CD4-positive, alpha-beta T cell treated with Interleukin-2 at 100 ng/mL for 4 hours (primary cell): ENCODE measurements at places on chromosomes 2 and 18.

GRCh38 chr2:233058717-233059546, 1.2 kb upstream of the INPP5D start:
- DNase-seq: no peak

DNA sequence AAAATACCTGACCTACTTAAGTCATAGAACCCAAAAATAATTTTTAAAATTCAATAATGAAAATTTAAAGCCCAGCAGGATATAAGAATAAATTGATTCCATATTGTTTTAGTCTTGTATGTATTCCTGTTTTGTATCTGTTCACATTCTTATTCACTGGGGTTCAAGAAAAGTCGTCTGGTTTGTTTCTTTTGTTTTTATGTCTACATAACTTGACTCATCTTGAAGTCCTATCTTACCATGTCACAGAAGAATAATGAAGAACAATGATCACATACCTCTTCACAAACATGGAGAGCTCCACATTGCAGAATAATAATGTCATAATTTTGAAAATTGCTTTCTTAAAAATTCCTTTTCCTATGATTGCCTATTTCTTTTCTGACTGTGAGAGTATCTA, 43.4 kb upstream of the LRP1B start:
- DNase-seq: no peak

DNA sequence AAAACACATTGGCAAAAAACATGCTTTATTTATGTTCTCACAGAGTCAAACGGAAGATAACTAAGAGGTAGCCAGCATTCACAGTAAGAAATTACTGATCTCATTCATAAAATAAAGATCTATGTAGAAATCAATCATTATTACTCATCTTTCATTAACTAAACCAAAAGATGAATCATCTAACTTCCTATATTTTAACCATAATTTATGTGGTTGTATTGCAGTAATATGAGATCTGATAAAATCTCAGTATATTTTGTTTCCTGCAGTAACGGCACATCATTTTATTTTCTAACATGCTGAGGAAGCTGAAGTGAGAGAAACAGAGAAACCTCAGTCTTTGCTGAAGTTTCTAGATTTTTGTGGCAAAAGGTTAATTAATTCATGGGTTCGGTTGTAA, 375.8 kb downstream of the GALNT13 start:
- no peak for DNase-seq

- no peak for DNase-seq
Observed at GRCh38 chr2:84925336-84925723, 19.9 kb downstream of the TMSB10 start.

DNA sequence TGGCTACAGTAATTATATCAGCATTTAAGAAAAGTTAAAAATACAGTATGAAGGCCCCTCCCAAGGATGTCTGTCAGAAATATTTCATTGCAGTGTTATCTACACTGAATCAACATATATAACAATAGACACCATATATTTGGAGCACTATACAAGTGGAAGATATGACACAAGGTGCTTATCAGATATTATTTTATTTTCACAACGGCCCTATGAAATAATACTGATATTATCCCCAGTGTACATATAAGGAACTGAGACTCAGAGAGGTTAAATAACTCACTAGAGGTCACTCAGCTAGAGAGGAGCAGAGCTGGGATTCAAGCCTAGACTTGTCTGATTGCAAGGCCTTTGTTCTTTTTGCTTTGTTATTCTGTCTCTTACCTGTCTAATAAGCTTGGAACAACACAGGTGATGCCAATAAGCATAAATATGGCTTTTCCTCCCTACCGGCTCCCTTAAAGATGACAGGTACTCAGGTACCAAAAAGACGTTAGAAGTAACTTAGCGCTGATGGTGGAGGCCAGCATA, 4.7 kb upstream of the SLC40A1 start:
- DNase-seq: no peak

DNA sequence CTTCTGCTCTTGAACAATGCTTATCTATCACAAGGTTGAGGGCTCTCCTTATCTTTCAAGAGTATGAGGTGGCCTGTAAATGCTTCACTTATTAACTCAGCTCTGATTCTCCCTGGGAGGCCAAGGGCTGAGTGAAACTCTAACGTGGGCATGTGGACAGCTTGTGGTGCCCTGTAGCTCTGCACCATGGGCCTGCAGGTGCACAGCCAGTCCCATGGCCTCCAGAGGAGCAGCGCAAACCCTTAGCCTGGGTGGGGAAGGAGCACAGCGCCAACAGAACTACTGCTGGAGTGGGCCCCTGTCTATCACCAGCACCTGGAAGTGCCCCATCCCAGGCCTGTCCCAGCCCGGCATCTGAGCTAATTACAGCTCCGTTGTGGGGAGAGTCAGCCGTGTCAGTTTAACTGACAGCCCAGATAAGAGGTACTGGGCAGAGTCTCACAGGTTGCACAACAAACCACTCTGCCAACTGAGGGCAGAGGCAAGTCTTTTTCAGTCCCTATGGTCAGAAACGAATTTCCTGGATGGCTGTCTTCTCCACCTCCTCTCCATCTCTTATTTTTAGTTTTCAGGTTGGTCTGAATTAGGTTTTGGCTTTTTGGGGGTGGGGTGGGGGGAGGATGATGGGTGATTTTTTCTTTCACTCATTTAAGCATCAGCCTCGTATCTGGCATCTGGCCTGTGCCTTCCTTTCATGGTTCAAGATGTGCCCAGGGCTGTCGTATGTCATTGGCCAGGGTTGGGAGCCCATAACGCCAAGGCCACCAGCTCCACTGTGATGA, 219.5 kb downstream of the BCL2 start:
- DNase-seq: no peak

GRCh38 chr18:62717169-62717924, 2.0 kb downstream of the PHLPP1 start:
- DNase-seq: peak; percentile 40

GRCh38 chr2:119109866-119110265, 48.7 kb downstream of the C1QL2 start:
- DNase-seq: no peak

GRCh38 chr18:79926306-79926705, 25.1 kb downstream of the SLC66A2 start:
- DNase-seq: no peak

DNA sequence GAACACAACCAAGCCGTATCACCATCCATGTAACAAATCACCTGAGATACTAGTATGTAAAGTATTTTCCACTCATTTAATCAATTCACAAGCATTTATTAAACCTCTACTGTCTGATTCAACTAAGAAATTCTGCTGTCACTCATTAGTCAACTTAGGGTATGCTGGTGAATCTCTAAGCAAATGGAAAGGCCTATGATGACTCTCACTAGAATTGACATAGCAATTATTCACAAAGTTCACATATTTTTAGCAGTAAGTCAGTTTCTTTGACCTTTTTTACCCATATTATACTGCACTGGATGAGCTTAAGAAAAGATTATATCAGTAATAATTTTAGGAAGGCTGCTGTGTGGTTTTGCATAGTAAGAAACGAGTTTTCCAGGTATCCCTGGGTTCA, 130.1 kb downstream of the SLC8A1 start:
- DNase-seq: no peak

DNA sequence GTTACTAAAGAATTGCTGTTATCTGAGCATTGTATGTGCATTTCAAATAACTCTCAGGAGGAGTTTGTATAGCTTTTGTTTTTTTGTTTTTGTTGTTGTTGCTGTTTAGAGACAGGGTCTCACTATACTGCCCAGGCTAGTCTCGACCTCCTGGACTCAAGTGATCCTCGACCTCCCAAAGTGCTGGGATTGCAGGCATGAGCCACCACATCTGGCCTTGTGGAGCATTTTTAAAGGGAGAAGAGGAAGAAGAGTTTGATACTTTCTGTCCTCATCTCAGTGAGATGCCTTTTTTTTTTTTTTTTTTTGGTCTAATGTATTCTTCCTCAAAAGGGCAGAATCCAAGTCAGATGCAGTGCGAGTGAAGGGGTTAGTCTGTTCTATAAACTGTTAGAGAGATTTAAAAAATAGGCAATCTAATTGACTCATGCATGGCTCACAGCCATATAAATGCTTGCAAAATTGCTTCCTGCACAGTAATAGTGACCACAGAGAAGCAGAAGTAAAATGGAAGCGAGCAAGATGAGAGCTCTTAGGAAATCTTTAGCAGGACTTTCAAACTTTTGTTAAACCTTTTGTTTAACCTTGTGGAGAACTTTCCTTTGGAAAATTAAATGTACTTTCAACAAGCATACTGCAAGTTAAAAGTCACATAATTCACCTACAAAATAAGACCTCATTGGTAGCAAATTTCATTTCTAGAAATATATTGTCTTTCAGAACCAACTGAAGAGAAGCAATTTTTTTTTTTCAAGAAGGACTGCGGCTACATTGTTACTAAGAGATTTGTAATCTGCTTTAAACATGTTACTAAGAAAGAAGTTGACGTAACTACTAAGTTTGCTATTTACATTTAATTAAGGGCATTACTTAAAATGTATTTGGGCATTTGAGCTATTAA, 52.3 kb upstream of the ROCK1 start:
- DNase-seq: peak; percentile 2

- no peak for DNase-seq
Observed at GRCh38 chr2:222736924-222737323, 65.5 kb downstream of the MOGAT1 start.

DNA sequence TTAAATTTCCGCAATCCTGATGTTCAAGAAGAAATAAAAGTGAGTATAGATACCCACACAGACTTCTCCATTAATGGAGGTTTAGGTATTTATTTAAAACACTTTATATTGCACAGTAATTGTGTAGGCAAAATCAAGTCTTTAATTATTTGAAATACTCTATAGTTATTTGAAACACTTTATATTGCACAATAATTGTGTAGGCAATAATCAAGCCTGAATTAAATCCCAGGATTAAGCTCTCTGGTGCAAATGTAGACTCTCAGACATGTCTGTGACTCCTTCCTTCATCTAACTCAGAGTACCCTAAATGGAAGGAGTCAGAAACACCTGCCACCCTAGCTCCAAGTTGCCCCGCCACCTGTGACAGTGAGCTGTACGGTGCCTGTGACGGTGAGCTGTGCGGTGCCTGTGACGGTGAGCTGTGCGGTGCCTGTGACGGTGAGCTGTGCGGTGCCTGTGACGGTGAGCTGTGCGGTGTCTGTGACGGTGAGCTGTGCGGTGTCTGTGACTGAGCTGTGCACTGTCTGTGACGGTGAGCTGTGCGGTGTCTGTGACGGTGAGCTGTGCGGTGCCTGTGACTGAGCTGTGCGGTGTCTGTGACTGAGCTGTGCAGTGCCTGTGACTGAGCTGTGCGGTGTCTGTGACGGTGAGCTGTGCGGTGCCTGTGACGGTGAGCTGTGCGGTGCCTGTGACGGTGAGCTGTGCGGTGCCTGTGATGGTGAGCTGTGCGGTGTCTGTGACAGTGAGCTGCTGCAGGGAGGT, 11.0 kb downstream of the SLC3A1 start:
- DNase-seq: no peak

- DNase-seq: no peak
Observed at GRCh38 chr2:57461624-57462023, 585.0 kb upstream of the VRK2 start.

GRCh38 chr18:71807586-71807985, 736.6 kb downstream of the CBLN2 start:
- DNase-seq: no peak

- no peak for DNase-seq
Observed at GRCh38 chr2:66531567-66531966, 96.6 kb downstream of the MEIS1 start.
